ENCODE measurements at places on chromosomes 7 and 10.
A peak's percentile ranks its signal among the peaks of the same experiment; 100 is the strongest.

- peak; percentile 23 for DNase-seq
These were observed 812 bp upstream of the IDE start for GRCh38 chr10:92574548-92575261.

DNA sequence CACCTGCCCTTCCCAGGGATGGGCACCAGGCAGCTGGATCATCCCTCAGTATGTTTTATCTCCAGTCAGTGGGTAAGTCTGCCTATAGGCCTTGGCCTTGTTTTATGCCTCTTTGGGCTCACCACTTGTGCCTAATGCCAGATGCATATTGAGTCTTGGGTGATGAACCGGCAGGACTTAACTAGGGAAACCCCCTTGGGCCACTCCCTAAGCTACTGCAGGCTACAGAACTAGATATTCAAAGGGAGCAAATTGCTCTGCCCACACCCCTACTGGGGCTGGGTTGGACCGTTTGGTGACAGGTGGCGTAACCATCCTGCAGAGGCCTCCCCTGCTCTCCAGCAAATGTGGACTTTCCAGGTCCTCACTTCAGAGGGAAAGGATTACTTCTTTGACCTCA is 115.7 kb upstream of the GDF10 start:
- DNase-seq = no peak

DNA sequence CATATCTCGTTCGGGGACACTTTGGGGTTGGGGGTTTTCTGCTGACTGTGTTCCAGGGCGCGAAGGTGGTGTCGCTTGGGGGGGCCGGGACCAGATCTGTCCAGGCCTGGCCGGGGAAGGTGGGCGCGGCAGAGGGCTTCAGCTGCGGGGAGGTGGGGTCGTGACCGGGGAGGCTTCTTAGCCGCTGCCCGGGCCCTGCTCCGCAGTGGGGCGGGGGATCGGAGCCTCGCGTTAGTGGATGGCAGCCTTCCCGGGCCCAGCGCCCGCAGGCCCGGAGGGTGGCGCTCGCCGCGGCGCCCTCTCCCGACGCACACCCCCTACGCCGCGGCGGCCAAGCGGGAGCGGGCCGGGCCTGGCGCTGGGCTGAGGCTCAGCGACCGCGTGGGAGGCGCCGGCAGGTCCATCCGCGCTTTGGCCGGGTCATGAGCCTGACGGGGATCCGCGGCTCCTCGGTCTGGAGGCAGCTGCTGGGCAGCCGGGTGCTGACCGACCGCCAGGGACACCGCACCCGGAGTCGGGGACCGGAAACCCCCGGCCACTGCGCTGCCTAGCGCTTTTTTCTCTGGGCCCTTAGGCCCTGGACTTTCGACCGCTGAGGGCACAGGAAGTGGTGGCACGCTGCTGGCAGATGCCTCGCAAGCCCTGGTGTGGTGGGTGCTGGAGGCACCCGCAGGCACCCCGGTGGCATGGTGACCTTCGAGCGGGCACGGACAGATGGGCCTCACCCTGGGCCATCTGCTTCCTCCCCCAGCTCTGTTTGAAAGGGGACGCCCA is 1.2 kb downstream of the AGAP3 start:
- DNase-seq = no peak

DNA sequence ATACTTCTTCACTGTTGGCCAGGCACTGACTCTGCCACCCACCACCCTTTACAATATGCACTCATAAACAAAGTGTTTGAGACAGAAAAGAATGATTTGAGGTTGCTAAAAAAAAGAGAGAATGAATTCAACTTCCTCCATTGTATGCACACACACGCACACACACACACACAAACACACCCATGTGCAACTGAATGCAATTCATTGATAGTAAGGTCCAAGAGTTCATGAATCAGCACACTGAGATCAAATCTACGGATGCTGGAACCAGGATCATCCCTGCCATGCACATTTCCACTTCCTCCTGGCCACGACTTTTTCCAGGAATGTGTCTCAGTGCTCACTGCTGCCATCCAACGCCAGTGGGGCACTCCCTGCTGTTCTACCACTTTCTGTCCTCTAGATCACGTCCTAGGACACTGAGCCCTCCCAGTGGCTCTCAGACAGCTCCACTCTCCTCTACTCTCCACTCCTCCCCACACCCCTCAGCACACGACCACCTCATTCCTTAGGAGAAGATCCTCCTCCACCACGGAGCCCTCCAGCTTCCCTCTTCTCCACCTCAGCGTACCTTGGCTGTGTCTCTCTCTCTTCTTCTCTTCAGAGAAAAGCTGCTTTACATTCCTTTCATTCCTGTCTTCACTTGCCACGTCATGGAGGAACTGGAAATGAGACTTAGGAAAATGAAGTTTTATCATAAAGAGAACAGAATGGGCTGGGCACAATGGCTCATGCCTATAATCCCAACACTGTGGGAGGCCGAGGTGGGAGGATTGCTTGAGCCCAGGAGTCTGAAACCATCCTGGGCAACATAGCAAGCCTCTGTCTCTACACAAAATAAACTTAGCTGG is 12.0 kb upstream of the TMEM213 start:
- DNase-seq = no peak

DNA sequence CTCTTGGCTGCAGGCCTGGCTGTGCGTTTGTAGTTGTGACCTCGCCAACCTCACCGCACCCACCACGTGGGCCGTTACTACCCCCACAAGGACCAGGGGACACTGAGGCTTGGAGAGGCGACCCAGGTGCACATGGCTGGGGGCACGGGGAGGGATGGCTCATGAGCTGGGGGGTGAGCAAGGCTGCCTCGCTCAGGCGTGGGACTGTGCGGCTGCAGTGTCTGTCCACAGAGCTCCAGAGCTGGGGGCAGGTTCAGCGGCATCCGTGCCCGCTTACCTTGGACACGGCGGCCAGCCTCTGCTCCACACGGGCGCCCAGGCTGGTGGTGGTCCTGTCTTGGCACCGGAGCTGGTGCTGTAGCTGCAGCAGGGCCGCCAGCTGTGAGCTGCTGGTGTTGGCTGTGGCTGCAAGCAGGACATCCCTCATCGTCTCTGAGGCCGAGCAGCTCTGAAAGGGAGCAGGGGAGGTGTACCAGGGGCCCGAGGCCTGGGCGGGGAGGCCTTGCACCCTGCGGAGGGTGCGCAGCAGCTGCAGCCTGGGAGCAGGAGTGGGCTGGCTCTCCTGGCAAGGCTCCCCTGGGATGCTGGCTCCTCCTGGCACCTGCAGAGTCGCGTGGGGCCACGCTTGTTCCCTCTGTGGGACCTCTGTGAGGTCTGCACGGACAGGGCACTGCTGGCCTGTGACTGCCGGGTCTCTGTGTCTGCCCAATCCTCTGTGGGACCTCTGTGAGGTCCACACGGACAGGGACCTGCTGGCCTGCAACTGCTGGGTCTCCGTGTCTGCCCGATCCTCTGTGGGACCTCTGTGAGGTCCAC is 60.0 kb upstream of the NKX6-2 start:
- DNase-seq = no peak

- DNase-seq = no peak
These were observed 57.4 kb upstream of the CASD1 start for GRCh38 chr7:94452239-94452638.

- no peak for DNase-seq
These were observed 46.7 kb downstream of the PARD3 start for GRCh38 chr10:34768261-34768971.

Measured in fibroblast of skin of left quadriceps (primary cell).